ENCODE measurements at places on chromosomes 1 and 21. TPM values are rescaled to one million over a fixed set of nuclear protein-coding genes. Genes with fewer than 3 reads are reported as not detected.

The OR2W3 gene
- 0.07 TPM for polyA plus RNA-seq

The C1orf198 gene
- polyA plus RNA-seq, result 44.6 TPM

The SLAMF8 gene
- polyA plus RNA-seq, result 0.10 TPM

The SLC26A9 gene
- polyA plus RNA-seq, result 0.42 TPM

The VWA5B1 gene
- under 0.01 TPM for polyA plus RNA-seq

The LAMB3 gene
- 2.0 TPM for polyA plus RNA-seq

The B3GALNT2 gene
- polyA plus RNA-seq, result 25.7 TPM

The C1orf94 gene
- not detected for polyA plus RNA-seq

The VAMP4 gene
- polyA plus RNA-seq, result 4.6 TPM

The OR6K3 gene
- polyA plus RNA-seq, result not detected

The LINGO4 gene
- 4.6 TPM for polyA plus RNA-seq

The GBP6 gene
- polyA plus RNA-seq, result 0.03 TPM

The WNT2B gene
- 0.18 TPM for polyA plus RNA-seq

The LIN28A gene
- not detected for polyA plus RNA-seq

The CYP4X1 gene
- polyA plus RNA-seq, result 0.78 TPM

The IL10 gene
- 0.22 TPM for polyA plus RNA-seq

The TNFRSF9 gene
- not detected for polyA plus RNA-seq

The NPHS2 gene
- not detected for polyA plus RNA-seq

The FAM72C gene
- not detected for polyA plus RNA-seq

The CFAP107 gene
- not detected for polyA plus RNA-seq
